ENCODE measurements at places on chromosomes 13 and 19.

GRCh38 chr13:75760131-75761021, 124.2 kb downstream of the LMO7 start:
- no peak for DNase-seq

- DNase-seq: no peak
These were observed 17.6 kb downstream of the SIGLEC7 start for GRCh38 chr19:51159656-51160055.

DNA sequence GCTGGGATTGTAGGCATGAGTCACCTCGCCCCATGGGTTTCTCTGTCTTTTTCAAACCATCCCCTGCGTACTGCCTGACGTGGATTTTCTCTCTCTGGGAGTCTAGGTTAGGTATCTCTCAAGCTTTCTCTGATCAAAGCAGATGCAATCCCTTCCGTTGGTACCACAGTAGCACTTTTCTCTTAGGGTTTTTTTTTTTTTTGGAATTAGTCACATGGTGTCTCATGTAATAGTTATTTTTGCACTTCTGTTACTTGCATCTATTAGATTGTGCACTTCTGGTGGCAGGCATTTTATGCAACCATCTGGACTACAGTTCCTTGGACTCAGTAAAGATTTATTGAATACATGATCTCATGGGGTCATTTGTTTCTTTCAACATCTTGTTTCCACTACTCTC, 72.1 kb downstream of the GPC6 start:
- no peak for DNase-seq

- DNase-seq: no peak
These were observed 53.0 kb downstream of the MRPL57 start for GRCh38 chr13:21229241-21230024.

DNA sequence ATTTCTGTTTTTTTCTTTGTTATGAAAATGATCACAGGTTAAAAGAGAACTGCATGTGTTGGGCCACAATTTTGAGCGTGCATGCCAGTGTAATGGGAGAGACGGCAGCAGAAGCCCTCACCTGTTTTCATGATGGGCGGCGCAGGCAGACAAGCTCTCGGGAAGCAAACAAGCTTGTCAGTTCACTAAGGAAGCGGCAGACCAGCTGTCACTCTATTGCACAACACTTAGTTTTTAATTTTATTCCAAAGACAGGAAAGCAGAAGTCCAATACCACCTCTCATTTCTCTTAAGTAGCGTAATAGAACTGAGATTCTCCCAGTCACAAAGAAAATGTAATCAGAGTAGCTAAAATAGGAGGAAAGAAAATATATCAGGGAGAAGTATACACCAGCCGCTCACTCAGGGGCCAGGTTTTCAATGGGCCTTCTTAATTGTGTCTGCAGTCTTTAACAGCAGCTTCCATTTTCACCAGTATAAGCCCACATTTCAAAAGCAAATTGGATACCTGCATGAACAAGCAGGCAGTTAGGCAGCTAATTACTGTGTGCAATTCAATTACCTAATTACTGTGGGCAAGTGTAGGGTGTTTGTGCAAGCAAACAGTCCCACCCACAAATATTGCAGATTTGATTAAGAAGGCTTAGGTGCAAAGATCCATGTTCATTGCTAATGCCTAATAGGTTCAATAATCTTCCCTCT, 711.4 kb downstream of the DIAPH3 start:
- DNase-seq: no peak

GRCh38 chr19:51687791-51688670, 5.1 kb upstream of the SPACA6 start:
- DNase-seq: no peak

GRCh38 chr13:52782471-52783448, 43.1 kb upstream of the CNMD start:
- DNase-seq: no peak

GRCh38 chr19:21569494-21569865, 64.1 kb downstream of the ZNF429 start:
- DNase-seq: no peak

DNA sequence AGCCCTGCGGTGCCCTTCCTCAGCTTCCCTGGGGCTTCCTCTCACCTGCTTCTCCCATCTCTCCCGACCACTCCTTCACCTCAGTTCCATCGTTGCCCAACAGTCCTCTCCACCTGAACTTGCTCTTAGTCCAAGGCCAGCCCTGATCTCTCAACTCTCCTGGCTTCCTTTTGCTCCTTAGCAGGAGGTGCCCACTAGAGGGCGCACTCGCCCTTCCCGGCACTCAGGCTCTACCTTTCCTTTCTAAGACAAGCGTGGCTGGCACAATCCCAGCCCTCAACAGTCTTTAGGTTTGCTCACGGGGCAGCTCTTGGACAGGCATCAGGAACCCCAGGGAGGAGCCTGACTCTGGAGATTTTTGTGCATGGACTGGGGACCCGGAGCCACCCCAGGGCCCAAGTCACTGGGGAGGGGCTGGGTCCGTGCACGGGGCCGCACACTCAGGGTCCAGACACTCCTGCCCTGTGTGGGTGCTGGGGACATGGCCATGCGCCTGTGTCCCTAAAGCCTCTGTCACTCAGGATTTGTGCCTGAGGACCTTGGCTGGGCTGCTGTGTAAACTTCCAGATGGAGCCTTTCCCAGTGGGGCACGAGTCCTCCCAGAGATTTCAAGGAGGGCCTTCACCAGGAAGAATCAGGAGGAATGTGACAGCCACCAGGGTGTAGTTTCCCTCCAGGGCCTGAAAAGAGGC, 12.1 kb upstream of the CEACAM8 start:
- DNase-seq: peak; percentile 20

DNA sequence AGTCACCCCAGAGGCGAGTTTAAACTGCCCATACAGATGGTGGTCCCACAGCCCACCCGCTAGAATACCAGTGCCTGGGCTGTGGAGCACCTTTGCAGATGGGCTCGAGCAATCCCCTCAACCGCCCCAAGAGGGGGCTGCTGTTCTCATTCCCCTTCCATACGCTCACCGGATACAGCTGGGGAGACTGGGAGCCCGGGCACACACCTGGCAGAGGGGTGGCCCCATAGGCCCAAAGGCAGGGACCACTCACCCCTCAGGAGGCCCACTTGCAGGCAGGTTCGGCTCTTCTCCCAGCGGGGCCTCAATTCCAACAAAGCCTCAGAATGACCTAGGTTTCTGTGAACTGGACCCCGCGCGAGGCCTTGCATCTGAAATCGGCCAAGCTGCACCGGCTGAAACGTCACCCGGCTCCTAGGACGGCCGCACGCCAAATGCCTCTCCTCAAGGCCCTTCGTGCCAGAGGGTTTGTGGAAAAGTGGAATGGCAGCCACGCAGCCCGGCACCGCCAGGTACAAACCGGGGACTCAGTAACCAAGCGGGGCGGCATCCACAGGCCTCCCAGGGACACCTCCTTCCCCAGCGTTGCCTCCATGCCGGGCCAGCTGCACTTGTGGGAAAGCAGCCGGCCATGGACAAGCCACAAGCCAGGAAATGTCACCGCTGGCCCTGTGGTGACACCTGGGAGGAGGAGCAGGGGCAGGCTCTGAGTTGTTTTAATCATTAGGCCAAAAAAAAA, 18.7 kb downstream of the MLLT1 start:
- DNase-seq: no peak

DNA sequence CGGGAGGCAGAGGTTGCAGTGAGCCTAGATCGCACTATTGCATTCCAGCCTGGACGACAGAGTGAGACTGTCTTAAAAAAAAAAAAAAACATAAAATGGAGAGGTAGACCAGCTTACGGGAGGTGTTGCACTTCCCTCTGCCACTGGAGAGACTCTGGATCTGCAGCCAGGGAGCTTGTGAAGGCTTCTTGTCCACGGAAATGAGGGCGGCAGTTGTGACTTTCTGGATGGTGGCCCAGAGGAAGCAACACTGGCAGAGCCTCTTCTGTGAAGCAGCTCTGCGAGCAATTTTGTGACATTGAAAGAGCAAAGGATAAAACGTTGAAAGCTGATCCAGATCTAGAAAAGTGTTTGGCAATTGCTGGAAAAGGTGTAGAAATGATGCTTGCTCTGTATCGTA, 10.4 kb downstream of the SPINT2 start:
- DNase-seq: no peak

GRCh38 chr19:16442386-16443276, 29.1 kb downstream of the EPS15L1 start:
- DNase-seq: no peak

DNA sequence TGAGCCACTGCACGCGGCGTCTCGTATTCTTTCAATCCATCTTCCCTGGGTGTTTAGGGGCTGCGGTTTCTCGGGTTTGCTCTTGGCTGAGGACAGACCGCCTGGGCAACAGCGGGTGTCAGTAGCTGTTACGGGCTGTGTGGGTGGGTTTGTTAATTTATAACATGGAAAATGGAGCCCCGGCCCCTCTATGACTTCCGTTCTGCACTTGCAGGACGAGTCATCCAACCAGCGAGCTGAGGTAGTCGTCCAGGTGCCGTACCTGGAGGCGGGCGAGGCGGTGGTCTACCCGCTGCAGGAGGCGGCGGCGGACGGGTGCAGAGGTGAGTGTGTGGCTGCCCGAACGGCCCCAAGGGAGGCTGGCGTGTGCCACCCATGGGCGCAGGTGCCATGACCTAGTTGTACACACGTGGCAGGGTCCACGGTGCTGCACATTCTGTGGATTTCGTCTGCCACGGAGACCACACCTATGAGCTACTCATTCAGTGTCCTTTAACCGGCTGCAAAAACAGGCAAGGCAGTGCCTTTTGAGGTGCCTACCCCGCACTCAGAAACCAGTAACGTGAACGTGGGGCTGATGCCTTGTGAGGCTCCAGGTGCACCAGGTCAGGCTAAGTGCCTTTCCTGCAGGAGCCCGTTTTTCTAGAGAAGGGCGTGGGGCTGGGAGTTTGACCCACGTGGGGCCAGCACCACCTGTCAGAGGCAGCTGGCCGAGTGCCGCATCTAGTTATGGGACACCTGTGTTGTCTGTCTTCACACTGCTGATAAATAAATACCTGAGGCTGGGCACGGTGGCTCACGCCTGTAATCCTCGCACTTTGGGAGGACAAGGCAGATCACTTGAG, 10.9 kb downstream of the POLR2E start:
- no peak for DNase-seq

GRCh38 chr13:27170516-27171243, 931 bp downstream of the USP12 start:
- no peak for DNase-seq

DNA sequence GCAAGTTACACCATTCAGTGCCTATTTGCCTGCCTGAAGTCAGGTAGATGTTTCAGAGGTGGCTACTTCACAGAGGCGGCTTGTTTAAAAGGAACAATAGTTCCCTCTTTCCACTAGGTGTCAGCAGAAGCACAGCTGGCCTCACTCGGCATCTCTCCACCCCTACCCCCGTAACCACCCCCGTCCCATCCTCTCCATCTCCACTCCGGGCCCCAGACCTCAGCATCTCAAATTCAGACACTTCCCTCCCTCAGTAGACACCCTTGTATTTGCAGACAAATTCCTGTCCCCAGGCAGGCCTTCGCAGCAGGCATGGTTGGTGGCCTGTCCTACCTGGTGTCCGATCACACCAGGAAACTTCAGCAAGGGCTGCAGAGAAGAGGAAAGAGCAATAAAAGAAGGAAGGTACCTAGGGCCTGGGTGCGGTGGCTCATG, 9.1 kb upstream of the DPP9 start:
- DNase-seq: peak; percentile 35

DNA sequence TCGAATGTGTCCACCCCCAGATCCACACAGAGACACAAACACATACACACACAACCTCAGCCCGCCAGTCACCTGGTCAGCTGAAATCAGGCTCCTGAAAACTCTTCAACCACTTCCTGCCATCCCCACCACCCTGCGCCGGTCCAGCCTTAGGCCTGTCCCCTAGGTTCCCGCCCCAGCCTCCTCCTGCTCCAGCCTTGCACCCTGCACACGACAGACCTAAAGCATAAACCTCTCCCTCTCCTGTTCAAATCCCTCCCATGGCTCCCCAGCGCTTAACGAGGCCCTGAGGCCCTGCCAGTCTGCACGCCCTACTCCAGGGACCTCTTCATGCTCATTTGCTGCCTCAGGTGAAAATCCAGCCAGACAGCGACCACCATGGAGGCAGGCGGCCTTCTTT, 7.1 kb downstream of the PNMA8B start:
- no peak for DNase-seq

DNA sequence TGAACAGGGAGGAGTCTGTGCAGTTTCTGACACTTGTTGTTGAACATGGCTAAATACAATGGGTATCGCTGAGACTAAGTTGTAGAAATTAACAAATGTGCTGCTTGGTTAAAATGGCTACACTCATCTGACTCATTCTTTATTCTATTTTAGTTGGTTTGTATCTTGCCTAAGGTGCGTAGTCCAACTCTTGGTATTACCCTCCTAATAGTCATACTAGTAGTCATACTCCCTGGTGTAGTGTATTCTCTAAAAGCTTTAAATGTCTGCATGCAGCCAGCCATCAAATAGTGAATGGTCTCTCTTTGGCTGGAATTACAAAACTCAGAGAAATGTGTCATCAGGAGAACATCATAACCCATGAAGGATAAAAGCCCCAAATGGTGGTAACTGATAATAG, 16.1 kb downstream of the CEACAM6 start:
- no peak for DNase-seq

DNA sequence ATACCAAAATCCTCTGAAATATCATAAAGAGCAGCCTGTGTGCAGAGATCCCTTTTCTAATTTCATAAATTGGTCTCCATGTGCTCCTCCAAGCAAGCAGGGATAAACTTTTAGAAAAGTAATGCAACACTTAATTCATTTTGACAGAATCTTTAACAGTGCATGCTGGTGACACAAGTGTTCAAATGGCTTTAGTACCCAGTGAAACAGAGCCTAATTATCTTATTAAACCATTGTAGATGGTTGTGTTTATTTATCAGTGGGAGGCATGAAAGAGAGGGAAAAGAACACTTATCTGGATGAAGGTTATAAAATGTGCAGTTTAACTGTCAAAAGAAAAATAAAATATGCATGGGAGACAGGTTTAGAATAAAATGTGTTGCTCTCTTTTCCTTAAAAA, 945.0 kb upstream of the PCDH20 start:
- no peak for DNase-seq

- DNase-seq: no peak
These were observed 402.6 kb downstream of the KLF12 start for GRCh38 chr13:73731564-73731963.

- no peak for DNase-seq
These were observed 566.3 kb downstream of the LIG4 start for GRCh38 chr13:107649079-107649478.

DNA sequence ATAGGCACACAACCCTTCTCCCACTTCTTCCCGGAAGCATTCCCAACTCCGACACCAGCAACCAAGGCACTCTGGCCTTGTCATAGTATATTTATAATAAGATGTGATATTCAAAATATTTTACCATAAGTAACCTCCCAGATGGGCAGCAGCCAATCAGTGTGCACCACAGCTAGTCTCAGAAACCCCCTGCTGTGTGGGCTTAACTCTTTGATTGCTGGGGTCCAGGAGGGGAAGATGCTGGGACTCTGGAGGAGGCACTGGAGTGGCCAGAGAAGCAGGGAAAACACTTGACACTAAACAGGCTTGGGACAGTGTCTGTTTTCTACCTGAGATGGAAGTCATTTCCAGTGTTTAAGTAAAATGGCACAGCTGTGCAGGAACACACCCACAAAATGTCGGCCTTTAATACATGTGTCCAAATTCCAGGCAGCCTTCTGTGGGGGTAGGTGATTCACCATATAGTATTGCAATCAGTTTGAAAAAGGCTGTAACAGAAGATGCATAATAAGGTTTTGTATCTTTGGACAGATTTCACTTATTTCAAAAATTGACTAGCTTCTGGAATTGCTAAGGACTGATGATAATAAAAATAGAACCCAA, 100.7 kb downstream of the MBNL2 start:
- DNase-seq: no peak

- no peak for DNase-seq
These were observed 325.1 kb downstream of the DCT start for GRCh38 chr13:94154367-94154766.

GRCh38 chr19:17757125-17757524, 5.8 kb downstream of the FCHO1 start:
- no peak for DNase-seq

GRCh38 chr13:60562096-60562780, 165.2 kb downstream of the TDRD3 start:
- no peak for DNase-seq
